IPS-NIHi11 (cell line): ENCODE measurements at places on chromosomes 5 and 9.

DNA sequence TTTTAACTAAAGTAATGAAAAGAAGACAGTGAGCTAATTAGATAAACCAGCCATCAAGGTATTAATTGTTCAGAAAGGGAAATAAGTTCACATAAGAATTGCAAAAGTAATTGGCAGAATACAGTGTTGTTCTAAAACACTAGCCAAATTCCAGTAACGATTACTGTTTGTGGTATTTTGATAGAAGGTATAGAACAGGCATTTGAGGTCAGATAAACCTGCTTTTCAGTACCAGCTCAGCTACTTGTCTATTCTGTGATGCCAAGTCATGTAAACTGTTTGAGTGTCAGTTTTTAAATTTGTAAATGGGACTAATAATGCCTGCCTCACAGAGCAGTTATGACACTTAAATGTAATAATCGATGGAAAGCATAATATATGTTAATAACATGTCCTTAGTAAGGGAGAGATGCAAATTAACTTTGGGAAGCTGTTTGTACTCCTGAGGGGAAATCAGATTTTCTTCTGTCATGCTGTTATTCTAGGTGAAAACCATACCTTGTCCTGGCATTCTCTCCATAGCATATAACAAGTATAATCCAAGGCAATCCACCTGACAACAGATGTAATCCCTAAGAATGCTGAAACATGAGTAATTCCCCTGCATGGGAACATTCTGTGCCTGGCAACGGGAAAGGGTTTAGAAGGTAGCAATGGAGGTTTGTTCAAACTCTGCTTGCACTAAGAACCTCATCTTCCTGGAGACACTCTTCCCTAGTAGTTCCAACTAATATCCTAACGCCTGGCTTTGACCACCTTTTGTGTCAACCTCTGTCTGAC, 509.5 kb upstream of the PAPPA start:
- DNase-seq = no peak

DNA sequence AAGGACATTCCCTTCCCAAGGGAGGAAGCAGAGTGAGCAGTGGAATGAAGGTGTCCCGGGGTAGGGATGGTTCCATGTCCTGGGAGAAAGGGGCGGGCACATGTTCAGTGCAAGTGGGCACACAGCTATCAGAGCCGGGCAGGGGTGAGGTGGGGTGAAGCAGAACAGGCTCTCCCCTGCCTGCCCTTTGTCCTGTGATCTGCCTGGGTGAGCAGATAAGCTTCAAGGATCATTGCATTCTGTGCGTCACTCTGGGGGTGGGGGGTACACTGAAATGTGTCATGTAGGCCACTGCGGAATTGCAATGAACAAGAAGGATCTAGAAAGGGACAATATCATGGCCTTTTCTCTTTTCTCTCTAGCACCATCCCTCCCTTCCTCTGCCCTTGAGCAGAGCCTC, 61.7 kb upstream of the SHB start:
- no peak for DNase-seq

GRCh38 chr9:116873937-116874914, 187.1 kb downstream of the TRIM32 start:
- no peak for DNase-seq

GRCh38 chr5:176825957-176826356, 15.6 kb downstream of the UNC5A start:
- DNase-seq = no peak

- DNase-seq = no peak
Observed at GRCh38 chr5:62326302-62326701, 20.3 kb downstream of the KIF2A start.

DNA sequence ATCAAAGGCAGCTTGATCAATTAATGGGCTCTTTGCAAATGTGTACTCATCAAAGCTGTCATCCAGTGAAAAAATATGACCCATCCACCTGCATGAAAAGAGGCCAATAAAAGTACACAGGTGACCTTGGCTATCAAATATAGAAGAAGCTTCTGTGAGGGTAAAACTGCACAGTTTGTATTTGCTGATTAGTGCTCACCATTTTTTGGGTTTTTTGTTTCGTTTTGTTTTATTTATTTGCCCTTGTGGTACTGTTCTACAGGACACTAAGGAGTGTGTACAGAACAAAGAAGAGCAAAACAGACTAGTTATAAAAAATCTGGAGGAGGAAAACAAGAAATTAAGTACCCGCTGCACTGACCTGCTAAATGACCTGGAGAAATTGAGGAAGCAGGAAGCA, 101.3 kb downstream of the CNTLN start:
- no peak for DNase-seq

- DNase-seq = no peak
Observed at GRCh38 chr5:119340597-119341218, 15.1 kb upstream of the TNFAIP8 start.

- DNase-seq = no peak
Observed at GRCh38 chr9:995192-995591, 18.7 kb downstream of the DMRT3 start.

GRCh38 chr5:94508461-94509148, 109.8 kb downstream of the KIAA0825 start:
- no peak for DNase-seq

- no peak for DNase-seq
Observed at GRCh38 chr5:29662876-29663275, 1530.6 kb upstream of the CDH6 start.

GRCh38 chr5:10125116-10125515, 124.6 kb downstream of the ATPSCKMT start:
- no peak for DNase-seq

- DNase-seq = no peak
Observed at GRCh38 chr5:177354256-177354655, 2.8 kb upstream of the LMAN2 start.

DNA sequence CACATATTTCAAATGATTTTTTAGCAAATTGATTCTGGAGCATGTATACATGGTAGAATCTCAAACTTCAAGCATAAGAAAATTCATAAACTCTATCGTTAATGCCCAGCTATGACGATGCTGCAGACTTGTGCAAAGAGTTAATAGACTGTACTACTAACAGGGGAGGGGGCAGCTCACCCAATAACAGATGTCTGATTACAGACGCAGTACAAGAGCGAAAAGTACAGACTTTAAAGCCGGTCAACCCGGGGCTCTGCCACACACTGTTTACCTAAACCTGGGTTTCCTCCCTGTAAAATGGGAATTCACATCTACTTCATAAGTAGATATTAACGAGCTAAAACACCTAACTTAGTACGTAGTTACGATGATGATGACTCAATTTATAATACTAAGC, 651 bp downstream of the TRIM23 start:
- DNase-seq = no peak
